Gastroesophageal sphincter (tissue), 4 donors: ENCODE measurements at places on chromosomes 6 and 20. TPM values are rescaled to one million over a fixed set of nuclear protein-coding genes. Genes with fewer than 3 reads are reported as not detected.

- no peak for ATAC-seq
These were observed 33.2 kb upstream of the PNISR start for GRCh38 chr6:99458319-99458718.

DNA sequence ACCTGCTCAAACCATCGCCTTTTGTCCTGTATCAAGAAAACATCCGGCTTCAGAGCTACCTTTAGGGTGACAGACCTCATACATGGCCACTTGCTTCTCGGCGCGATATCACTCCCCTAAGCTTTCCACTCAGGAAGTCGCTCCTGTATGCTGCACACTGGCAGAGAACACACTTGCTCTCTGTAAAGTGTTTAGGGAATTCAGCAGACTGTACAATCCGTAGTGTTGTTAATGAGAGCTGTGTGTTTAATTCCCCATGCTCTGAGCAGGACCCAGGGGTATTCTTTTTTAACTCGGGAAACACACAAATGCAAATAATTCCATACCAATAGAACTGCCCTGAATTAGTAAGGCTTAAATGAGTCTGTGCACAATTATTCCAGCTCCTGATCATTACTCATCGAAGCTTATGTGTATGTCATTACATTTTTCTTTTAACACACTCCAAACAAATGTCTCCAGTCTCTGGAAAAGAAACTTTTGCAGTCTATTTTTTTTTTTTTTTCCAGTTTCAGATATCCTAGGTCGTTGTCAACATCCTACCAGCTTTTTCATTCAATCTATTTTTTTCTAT is 338.7 kb upstream of the ARID1B start:
- ATAC-seq, result no peak

GRCh38 chr20:18496740-18497592 is at the start of gene RBBP9:
RBBP9 (minus strand) TSS chr20:18497225; CDS start chr20:18497167, 58 bp downstream.
- peak; percentile 99 for ATAC-seq

FLRT3 gene
- 1.2 TPM for total RNA-seq

GRCh38 chr20:36644032-36644705 is 1.8 kb downstream of the SLA2 start:
- no peak for ATAC-seq

SAMD5 gene
- 0.93 TPM for total RNA-seq

COX7A2 gene
- 495 TPM for total RNA-seq

GRCh38 chr20:33656010-33656782 is 5.9 kb upstream of the C20orf144 start:
- no peak for ATAC-seq

GRCh38 chr6:160030103-160030502 is 61.2 kb downstream of the IGF2R start:
- peak; percentile 93 for ATAC-seq

- peak; percentile 62 for ATAC-seq
These were observed 92.3 kb downstream of the RNF182 start for GRCh38 chr6:14016935-14017625.

GRCh38 chr6:29527126-29527525 is 32.4 kb downstream of the UBD start:
- ATAC-seq, result no peak

GRCh38 chr6:13159300-13159699 is 169.0 kb downstream of the TBC1D7 start:
- no peak for ATAC-seq

FOXQ1 gene
- 7.0 TPM for total RNA-seq

DNA sequence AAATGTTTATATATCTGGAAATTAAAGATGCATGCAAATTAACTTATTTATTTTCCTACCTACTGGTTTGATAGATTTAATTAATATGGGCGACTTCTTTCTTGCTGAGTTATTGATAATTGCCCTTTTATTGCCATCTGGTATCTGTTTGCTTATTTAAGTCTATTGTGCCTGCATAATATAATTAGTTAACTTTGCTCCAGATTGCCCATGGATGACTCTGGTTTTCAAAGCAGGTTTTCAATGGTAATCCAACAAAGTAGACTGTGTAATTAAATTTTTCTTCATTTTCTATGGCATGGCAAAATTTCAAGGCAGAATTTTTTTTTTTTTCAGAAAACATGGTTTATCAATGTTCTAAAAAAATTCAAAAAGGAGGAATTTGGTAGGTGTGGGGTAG is 1092.0 kb downstream of the GRIK2 start:
- no peak for ATAC-seq

SYCP2 gene
- 4.7 TPM for total RNA-seq

GRCh38 chr6:44428682-44429081 is 41.2 kb downstream of the CDC5L start:
- no peak for ATAC-seq

- ATAC-seq, result peak; percentile 59
These were observed 46.7 kb upstream of the MOCS1 start for GRCh38 chr6:39980839-39981580.

CDH26 gene
- total RNA-seq, result 1.1 TPM

- ATAC-seq, result no peak
These were observed 44.8 kb downstream of the STK4 start for GRCh38 chr20:45011108-45011526.

DNA sequence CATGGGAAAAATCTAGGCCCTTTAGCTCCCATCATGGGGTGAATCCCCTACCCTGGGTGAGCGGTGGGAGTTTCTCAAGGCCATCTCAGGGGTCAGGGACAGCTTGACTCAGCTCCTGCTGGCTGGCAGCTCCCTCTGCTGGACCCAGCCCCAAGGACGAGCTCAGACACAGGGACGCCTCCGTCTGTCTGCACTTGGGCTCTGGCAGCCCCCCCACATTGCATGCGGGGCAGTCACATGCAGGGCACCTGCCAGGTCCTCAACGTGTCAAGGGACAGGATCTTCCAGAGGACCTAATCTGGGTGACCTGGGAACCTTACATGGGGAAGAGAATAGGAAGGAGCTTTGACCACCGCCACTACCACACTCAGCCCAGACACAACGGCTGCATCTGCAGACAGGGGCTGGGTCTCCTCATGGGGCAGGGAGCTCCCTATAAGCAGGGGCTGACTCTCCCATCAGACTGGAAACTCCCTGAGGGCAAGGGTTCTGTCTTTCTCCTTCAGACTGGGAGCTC is 173.4 kb downstream of the MRPL14 start:
- ATAC-seq, result no peak

OXT gene
- not detected for total RNA-seq

RIPOR2 gene
- 3.0 TPM for total RNA-seq

GRCh38 chr6:41306187-41306854 is 19.8 kb upstream of the TREM1 start:
- no peak for ATAC-seq

DNA sequence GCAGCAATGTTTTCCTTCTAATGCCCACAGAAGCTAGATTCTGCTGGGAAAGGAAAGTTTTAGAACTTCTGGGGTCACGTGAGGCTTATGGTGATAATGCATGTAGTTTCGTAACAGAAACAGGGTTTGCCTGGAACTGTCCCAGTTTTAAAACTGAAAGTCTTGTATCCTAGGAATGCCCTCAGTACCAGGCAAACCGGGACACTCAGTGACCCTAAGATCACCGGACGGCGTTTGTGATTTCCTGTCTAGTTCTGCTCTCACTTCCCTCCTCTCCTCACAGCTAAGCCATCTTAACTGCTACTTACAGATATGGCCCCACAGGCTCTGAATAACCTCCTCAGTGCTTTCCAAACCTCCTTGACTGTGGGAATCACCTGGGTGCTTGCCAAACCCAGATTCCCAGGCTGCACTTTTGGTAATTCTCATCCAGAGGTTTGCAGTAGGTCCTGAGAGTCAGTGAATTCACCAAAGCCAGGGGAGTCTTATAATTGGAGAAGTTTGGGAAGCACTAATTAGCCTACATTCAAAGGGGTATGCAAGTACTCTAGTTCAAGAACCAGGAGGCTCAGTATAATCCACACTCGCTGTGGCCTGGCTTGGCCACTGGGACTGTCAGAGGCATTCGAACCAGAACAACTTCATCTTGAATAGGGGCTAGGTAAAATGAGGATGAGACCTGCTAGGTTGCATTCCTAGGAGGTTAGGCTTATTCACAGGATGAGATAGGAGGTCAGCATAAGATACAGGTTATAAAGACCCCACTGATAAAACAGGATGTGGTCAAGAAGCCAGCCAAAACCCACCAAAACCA is 231.6 kb upstream of the MYLIP start:
- peak; percentile 67 for ATAC-seq

- ATAC-seq, result no peak
These were observed 8.5 kb upstream of the PTCRA start for GRCh38 chr6:42907336-42907735.

DNA sequence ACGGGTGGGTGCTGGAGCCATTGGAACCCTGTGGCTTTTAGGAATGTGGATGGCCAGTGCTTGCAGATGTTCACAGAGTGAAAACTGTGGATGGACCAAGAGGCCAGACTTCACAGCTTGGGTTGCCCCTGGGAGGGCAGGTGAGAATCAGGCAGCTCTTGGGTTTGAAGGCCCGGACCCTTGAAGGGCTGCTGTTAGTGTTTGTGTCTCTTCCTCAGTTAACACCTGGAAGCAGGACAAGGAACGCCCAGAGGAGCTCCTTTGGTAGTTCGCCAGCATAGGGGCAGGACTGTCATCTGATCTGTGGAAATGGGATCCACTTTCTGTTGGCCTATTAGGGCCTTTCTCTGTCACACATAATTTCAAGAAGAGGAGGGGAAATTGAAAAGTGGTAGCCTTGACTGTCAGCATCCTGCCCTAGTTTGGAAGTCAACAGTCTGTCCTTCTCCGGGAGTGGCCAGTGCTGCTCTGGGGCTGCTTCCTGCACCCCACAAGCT is 43.6 kb downstream of the RIOK1 start:
- ATAC-seq, result no peak

- no peak for ATAC-seq
These were observed 34.2 kb downstream of the CEP162 start for GRCh38 chr6:84193114-84193708.

DNA sequence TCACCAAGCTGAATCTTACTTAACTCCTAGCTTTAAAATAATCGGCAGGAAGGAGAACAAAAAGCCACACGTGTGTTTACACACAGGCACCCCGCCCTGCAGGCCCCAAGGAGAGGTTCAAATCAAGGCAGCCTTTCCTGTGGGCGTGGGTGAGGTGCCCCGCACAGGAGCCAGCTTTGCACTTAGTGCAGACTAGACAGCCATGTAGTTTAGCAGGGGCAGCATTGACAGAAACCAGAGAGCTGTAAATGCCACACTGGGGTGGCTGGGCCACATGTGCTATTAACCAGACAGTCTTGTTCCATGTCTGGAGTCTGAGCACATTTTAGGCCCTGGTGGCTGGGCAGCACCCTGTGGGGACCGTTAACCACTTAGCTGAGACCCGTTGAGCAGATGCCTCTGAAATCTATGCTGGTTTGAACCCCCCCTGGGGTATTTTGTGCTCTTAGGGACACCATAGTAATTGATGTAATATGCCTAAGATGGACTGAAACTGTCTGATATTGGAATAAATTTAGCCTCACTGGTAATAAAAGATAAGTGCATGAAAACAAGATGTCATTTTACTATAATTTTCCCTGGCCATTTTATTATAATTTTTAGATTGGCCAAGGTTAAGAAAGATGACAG is 106.4 kb upstream of the KCNG1 start:
- ATAC-seq, result no peak

DNA sequence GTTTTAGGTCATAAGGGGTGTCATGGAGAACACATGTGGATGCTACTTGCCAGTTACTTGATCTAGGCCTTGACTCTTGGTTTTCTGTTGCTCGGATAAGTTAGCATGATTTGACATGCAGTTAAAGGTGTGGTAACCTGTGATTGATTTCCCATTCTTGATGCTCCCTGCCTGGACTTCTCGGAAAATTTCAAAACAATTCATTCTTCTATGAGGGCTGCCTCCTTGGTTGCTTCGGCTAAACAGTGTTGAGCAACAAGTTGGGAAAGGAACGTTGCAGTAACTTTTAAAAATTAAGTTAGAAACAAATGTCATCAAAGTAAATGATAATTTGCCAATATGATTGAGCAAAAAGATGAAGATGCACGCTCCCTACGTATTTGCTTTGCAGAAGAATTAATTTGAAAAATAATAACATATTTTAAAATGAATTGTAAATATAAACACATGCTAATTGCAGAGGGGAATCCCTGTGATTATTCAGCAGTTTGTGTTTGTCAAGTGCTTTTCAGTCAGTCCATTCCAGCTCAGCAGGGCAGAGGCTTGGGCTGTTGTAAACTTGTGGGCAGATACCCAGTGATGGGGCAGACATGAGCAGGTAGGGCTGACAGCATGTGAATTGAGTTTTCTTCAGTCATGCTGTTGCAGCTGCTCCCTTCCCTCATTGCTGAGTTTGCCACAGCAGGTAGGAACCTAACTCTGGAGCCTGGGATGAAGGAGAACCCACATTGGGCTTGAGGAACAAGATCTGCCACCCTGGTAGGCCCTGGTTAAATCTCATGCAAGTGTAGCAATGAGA is 110.2 kb downstream of the ESR1 start:
- ATAC-seq, result peak; percentile 79

SRSF6 gene
- total RNA-seq, result 25.3 TPM

- no peak for ATAC-seq
These were observed 43.4 kb downstream of the TAF8 start for GRCh38 chr6:42093582-42094329.

GRCh38 chr20:23020230-23021018 is 14.7 kb upstream of the SSTR4 start:
- no peak for ATAC-seq

ACTL10 gene
- 1.9 TPM for total RNA-seq
